Ascending aorta (tissue), 2 donors: ENCODE measurements at places on chromosomes 3 and 15. TPM values are rescaled to one million over a fixed set of nuclear protein-coding genes. Genes with fewer than 3 reads are reported as not detected.

DNA sequence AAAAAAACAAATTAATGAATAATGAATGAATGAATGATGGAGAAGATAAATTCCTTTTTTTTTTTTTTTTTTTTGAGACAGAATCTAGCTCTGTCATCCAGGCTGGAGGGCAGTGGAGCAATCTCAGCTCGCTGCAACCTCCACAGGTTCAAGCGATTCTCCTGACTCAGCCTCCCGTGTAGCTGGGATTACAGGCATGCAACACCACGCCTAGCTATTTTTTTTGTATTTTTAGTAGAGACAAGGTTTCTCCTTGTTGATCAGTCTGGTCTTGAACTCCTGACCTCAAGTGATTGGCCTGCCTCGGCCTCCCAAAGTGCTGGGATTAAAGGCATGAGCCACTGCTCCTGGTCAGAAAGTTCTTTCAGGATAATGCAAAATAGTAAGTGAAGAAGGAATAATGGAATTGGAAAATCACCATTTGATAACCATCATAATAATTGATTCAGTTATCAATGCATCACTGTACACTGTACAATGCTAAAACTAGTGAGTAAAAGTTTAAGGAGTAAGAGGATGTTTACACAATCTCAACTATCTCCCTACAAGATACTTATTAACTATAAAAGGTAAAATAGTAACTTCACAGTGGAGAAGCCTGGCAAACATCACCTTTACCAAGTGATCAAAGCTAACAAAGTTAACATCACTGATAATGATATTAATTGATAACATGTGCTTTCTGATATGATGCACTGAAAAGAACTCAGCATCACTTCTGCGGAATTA, 12.3 kb upstream of the INO80 start:
- H3K4me1 ChIP-seq: no peaks in the 10 kb centered on the region
- H3K27me3 ChIP-seq: no peaks in the 10 kb centered on the region
- no peak overlapping the region for H3K4me3 ChIP-seq
- no peak for DNase-seq
- no peaks in the 10 kb centered on the region for H3K36me3 ChIP-seq

- no peaks in the 10 kb centered on the region for H3K27me3 ChIP-seq
- no peak overlapping the region for H3K4me3 ChIP-seq
- peaks cover 29% of the 10 kb centered on the region for H3K4me1 ChIP-seq
- no peaks in the 10 kb centered on the region for H3K36me3 ChIP-seq
These were observed 4.8 kb upstream of the TCF12 start for GRCh38 chr15:56913670-56914069.

- H3K27me3 ChIP-seq: no peaks in the 10 kb centered on the region
- H3K4me3 ChIP-seq: no peak overlapping the region
- H3K27ac ChIP-seq: no peak overlapping the region
- H3K36me3 ChIP-seq: no peaks in the 10 kb centered on the region
These were observed 115.7 kb upstream of the BFSP2 start for GRCh38 chr3:133283958-133284807.

DNA sequence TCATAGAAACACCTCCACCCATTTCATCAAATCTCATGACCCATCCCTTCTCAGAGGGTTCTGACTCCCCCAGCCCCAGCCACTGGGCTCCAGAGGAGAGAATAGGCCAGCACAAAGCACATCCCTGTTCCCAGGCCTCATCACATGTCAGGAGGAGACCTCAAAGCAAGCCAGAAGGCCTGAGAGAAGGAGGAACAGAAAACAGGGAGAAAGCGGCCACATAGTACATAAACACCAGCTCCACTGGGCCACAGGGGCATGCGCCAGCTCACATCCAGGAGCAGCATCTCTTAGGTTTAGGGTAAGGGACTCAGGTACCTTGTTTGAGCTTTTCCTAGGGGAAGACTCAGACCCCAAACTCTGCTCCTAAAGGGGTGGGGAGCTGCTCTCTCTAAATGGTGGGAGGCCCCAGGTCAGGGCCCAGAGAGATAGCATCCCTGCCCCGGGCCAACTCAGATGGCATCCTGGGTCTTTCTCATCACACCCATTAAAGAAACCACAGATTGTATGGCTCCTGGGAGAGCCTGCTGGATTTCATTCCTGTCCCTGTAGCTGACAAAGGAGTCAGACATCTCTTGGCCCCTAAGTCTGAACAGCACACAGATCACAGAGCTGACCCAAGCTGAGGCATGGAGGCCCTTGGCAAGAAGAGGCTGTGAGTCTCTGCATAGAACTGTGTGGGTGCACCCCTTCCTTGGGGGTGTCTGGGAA, 2.5 kb downstream of the SHF start:
- H3K4me3 ChIP-seq: no peak overlapping the region
- no peaks in the 10 kb centered on the region for H3K27me3 ChIP-seq
- H3K27ac ChIP-seq: peak overlapping the region; percentile 98
- no peaks in the 10 kb centered on the region for H3K36me3 ChIP-seq
- DNase-seq: no peak

DNA sequence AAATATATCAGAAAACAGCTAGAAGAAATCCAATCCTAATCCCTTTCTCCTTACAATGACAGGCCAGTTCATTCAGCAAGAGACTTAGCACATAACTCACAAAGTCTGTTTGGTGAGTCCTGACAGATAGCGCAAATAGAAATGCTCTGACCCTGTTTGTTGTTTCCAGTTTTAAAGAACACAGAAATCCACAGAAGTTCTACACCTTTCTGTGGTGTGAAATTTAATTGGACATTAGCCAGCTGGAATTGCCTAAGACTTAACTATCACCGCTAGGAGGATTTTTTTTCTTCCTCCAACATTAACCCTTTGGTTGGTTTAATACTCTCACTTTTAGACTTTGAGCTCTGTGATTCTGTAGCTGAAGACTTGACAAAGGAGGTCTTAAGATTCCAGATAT, 30.8 kb downstream of the HDC start:
- H3K27me3 ChIP-seq: no peaks in the 10 kb centered on the region
- H3K27ac ChIP-seq: no peak overlapping the region
- DNase-seq: no peak

DNA sequence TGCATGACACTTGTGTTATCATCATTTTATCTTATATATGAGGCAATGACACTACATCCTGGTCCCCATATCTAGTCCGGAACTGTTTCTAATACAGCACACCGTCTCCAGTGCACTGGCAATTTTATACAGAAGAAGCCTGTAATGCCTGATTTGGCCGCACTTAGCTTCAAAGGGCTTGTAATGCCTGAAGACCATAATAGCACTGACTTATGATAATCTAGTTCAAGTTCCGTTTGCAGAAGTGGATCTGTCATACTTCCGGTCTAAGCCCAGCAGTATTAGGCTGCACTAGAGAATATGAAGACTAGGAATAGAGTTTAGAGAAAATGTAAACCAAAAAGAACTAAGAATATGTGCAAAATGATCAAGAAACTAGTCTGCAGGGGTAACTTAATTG, 1.3 kb downstream of the BNIP2 start:
- H3K36me3 ChIP-seq: peaks cover 9% of the 10 kb centered on the region
- DNase-seq: no peak
- H3K4me1 ChIP-seq: peaks cover 19% of the 10 kb centered on the region
- peak overlapping the region; percentile 86 for H3K4me3 ChIP-seq
- H3K27me3 ChIP-seq: no peaks in the 10 kb centered on the region
- peak overlapping the region; percentile 96 for H3K27ac ChIP-seq

DNA sequence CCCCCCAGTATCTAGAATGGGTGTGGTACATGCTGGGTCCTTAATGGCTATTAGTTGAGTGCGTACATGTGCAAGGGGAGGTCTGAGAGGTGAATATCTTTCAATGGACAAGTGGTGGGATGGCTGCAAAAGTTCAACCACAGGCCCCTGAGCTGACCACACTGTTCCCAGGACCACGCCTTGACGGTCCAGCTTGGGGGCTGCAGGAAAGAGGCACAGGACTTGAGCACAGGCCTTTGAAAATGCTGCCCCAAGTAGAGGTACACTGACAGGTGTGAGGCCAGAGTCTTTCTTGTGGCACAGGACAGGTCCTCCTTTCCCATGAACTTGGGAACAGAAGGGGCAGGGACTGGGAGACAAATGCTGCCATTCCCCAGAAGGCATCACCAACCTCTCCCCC, 24.0 kb downstream of the AMOTL2 start:
- H3K4me3 ChIP-seq: no peak overlapping the region
- H3K4me1 ChIP-seq: peaks cover 6% of the 10 kb centered on the region
- DNase-seq: no peak
- H3K27me3 ChIP-seq: no peaks in the 10 kb centered on the region
- H3K36me3 ChIP-seq: peaks cover 23% of the 10 kb centered on the region

IGSF11 gene
- not detected for total RNA-seq

TEX55 gene
- not detected for total RNA-seq

ALAS1 gene
- total RNA-seq: 58.3 TPM
